ENCODE measurements at places on chromosomes 7 and 10. TPM values are rescaled to one million over a fixed set of nuclear protein-coding genes. Genes with fewer than 3 reads are reported as not detected.

DNA sequence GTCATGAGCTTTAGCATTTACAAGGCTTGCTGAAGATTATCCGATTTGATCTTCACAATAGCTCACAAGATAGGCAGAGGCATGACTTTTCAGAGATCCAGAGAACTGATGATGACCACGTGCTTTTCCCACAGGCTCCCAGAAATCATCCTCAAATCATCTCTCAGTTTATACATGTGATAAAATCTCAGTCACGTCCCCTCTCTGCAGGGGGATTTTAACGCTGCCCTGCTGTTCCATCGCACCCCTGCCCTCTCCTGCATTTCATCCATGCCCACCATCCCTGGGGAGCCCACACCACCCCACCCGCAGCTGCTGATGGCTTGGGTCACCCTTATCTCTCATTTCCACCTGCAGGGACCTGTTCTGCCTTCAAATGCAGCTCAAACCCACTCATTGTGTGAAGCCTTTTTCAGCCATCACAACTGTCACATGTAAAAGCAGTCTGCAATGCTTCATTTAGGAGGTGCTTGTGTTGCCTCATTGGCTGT is 141.8 kb downstream of the DIP2C start:
- DNase-seq, result no peak

- no peak for DNase-seq
Observed at GRCh38 chr7:6647541-6647940, 10.4 kb downstream of the ZNF316 start.

- DNase-seq, result no peak
Observed at GRCh38 chr10:131431533-131431932, 120.0 kb upstream of the TCERG1L start.

DNA sequence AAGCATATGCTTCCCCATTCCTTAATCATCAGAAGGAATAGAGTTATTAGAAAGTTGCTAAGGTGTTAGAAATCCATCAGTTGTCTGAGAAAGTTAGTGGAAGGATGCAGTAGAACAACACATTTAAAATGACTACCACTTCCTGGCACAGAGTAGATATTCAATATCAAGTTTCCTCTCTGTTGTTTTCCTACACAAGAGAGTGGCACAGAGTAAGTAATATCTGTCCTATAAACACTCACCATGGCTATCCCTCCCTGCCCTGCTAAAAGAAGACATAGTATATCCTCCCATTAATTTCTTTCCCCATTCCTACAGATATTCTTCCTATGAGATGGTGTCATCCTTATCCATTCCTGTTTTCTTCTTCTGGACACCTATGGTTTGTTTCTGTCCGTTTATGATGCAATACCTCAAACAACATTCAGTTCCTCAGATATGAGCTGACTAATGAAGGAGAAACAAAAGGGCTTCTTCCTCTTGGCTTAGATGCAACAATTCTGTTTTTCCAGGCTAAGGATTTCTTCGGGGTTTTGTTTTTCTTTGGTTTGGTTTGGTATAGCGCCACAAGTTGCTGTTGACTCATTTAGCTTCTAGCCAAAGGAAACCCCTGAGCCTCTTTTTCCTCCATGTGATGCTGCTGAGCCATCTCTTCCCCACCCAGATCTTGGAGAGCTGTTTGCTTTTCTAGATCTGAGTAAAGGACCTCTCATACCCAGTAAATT is 32.9 kb upstream of the BPGM start:
- peak; percentile 97 for DNase-seq

GRCh38 chr10:90675621-90676020 is 182.2 kb downstream of the HTR7 start:
- DNase-seq, result peak; percentile 80

DNA sequence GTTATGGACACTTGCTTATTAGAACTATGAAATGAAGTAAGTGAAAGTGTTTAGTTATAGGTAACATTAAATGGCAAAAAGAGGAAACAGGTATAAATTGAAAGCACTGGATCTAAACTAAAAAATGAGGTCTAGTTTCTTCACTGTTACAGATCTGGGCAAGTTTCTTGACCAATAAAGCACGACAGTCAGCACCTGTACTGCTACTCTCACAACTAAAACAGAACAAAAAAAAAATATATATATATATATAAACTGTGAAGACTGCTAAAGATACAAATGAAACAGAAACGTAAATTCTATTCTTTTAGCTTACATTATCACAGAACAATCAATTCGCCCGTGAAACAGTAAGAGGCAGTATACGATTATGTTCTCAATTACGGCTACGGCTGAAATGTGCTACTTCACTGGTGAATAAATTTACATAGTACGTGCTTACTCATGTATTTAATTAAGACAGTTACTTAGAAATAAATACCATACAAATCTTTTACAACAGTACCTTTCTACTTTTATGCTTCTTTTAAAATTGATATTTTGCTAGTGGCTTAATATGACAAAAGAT is 4.2 kb downstream of the AHR start:
- DNase-seq, result peak; percentile 84

DNA sequence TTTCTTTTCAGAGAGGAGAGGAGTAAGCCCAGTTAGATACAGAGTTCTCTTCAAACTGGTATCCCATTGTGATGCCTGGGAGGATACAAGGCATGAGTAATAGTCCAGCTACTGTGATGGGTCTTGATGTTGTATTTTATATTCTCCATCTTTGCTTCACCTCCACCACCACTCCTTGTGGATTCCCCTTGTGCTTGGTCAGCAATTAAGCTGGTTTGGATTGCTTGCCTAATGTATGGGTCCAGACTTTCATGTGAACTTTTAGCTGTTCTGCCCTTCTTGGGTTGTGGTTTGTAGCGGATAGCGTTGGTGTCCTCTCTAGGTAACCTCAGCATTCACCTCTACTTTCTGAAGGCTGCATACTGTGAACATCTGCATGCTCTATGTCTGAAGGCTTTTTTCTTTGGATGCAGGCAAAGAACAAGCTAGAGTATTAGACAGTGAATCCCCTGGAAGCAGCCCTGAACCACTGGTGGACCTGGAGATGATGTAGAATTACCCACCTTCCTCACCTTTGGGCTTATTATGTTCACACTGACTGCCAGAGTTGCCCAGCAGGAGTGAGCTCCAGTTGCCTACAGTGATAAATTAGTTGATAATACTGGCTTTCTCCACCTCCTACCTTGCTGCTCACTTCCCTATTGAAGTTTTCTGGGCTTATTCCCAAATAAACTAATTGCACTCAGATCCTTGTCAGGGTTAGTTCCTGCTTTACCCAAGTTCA is 126.5 kb upstream of the MTPN start:
- DNase-seq, result no peak

DNA sequence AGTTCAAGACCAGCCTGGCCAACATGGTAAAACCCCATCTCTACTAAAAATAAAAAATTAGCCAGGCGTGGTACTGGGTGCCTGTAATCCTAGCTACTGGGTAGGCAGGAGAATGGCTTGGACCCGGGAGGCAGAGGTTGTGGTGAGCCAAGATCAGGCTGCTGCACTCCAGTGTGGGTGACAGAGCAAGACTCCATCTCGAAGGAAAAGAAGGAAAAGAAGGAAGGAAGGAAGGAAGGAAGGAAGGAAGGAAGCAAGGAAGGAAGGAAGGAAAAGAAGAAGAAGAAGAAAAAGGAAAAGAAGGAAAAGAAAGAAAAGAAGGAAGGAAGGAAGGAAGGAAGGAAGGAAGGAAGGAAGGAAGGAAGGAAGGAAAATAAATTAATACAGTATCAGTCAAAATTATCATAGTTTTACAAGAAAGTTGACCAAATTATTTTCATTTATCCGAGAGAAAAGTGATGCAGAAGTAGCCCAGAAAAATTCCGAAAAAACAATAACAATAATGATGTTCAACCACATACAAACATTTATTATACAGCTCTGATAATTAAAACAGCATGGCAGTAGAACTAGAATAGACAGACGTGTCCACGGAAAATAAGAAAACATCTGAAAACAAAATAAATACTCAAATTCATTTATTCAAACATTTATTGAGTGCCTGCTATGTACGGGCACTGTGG is 292.4 kb upstream of the MKLN1 start:
- DNase-seq, result no peak

DNA sequence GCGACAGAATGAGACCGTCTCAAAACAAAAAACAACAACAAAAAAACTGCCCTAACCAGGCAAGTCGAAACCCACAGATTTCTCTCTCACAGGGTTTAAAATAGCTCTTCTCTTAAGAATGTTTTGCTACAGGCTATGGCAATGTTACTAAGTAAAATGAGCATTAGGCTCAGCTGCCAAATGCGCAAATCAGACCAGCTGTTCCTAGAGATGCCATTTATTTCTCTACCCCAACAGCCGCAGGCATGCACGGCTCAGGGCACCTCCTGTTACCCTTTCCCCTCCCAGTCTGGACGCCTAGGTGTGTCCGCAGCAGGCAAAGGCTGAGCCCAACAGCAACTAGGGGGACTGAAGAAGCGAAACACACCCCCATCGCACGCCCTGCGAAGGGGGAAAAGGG is 168.3 kb upstream of the MBL2 start:
- DNase-seq, result no peak

DNA sequence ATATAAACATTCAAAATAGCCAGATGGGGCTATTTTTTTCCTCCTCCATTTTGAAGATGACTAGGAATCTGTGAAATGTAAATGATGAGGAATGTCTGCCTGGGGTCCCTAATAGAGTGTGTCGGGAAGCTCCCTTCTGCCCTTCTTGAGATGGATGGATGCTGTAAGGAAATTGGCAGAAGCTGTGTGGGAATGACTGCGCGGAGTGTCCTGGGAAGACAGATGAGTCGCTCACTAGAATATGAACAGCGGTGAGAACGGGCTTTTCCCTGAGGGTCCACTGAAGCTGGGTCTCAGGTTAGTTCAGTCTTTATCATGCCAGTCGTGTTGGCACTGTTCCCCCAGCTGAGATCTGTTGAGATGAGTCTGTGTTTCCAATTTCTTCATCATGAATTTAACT is 75.1 kb upstream of the PLPP4 start:
- no peak for DNase-seq

GRCh38 chr10:124349231-124349995 is 69.3 kb downstream of the OAT start:
- no peak for DNase-seq

- DNase-seq, result no peak
Observed at GRCh38 chr7:143460271-143460979, 17.2 kb downstream of the TAS2R60 start.

- DNase-seq, result peak; percentile 28
Observed at GRCh38 chr7:142745091-142745635, 4.1 kb upstream of the PRSS1 start.

- DNase-seq, result no peak
Observed at GRCh38 chr7:71221549-71221948, 89.6 kb downstream of the GALNT17 start.

DNA sequence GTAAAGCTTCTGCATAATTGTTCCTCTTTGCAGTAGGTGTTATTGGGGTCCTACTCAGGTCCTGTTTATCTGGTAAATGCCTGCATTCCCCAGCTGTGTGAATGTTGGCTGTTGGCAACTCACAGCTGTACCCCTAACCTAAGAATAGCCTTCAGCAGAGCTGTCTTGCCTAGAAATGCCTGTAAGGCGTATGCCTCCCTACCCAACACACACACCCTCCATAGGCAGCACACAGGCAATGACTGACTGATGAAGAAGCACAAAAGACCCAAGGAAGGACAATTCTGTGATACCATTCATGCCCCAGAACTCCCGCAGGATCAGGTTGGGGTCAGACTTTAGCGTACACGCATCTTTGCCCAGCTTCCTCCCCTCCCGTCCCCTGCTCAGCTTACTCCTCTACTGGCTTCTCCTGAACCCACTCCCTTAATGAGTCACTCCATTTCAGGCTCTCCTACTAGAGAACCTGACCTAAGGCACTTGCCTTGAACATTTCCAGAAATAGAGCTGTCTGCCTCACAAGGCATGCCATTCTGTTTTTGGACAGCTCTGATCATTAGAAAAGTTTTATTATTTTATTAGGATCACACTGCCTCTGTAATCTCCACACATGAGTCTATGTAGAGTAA is 99.2 kb upstream of the PIK3CG start:
- no peak for DNase-seq

DNA sequence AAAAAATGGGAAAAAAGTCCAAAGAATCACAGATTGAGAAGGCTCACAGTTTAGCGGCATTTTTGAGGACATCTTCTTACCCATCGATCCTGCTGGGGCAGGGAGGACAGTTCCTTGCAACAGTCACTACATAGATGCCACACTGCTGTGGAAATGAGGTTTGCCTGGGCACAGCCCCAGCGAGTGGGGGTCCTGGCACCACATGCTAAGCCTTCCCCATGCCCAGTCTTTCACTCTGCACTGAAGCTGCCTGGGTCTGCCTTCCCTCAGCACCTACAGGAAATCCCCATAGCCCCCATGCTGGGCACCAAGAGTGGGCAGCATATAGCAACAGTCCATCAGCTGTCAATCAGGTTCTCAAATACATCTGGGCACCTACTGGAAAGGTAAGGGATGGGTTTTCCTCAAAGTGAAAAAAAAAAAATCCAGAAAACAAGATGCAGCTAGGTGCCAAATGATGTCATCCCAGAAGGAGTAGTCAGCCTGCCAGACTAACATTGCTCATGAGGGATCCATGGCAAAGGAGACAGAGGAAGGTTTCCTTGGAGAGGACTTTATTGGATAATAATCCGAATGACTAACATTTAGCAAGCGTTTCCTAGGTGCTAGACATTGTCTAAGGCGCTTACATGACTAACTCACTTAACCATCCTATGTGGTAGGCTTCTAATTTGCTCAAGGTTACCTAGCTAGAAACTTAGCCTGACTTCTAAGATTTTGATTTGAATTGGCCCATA is 125.7 kb upstream of the CXCL12 start:
- peak; percentile 98 for DNase-seq

- DNase-seq, result peak; percentile 63
Observed at GRCh38 chr10:118754229-118754555, 578 bp downstream of the CACUL1 start.

DNA sequence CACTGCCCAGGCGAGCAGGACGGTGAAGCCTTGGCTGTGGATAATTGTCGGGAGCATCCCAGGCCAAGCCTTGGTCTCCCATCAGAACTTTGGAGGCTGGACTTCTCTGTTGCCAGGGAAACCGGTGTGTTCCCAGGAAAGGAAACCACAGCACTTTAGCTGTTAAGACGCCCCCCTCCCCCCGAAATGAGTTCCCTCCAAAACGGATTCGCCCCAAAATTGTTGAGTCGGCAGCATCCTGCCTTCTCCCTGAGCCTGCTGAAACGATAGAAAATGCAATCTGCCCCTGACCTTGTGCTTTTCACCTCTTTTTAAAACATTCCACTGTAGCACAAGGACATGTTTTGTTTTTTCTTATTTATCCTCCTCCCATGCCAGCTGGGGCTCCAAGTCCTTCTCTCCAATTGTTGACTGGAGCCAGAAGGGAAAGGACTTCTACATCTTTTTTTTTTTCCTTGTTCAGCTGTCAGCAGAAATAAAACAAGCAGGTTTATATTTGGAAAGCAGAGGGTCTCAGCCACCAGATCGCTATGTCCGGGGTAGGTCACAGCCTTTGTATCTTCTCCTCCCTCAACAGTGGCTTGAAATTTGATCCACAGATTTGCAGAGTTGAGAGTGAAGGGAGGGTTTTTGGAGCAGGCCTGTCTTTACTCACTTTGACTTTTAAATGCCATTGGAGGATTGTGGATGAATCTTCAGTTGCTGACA is 116.5 kb downstream of the ZMIZ1 start:
- DNase-seq, result peak; percentile 45

Gene KIAA1549
- total RNA-seq, result 4.2 TPM

Gene CLRN3
- not detected for total RNA-seq

Gene CYP26C1
- total RNA-seq, result not detected

Gene ANAPC16
- total RNA-seq, result 61.1 TPM

Gene MYOZ1
- total RNA-seq, result 0.32 TPM

Gene EN2
- not detected for total RNA-seq

Gene PDE6C
- total RNA-seq, result not detected

Gene ZNF485
- total RNA-seq, result 1.5 TPM

Measured in GM23248 (cell line).